Activated CD4-positive, alpha-beta T cell treated with anti-CD3 and anti-CD28 coated beads, Interleukin-2, Interleukin-4, amounts not matched to agents 100 ng/mL and 50 ng/mL, durations not matched to agents 16 hours and 8 hours (primary cell): ENCODE measurements at places on chromosomes 5 and 9.

DNA sequence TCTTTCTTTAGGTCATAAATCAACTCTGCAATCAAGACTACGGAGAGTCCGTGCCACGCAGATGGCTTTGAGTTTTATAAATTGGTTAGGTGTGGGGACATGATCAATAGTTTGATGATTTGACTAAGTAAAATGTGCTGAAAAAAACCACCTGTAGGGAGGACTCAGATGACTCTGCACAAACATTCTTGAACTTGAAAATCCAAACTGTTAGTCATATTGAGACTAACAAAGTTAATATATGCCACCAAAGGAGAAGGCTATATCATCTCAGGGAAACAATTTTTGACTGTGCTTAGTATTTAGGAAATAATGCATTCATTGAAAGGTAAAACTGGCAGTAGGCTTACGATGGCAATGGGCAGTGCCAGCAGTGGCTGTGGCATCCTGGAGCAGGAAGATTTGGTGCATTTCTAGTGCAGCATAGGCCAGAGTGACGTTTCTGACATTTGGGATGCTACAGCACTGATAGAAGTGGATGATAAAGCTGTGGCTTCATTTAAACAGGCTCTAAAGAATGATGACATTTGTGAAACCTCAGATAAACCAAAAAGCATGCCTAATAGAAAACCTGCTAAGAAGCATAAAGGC is 291.1 kb downstream of the MLLT3 start:
- peak; percentile 78 for DNase-seq

DNA sequence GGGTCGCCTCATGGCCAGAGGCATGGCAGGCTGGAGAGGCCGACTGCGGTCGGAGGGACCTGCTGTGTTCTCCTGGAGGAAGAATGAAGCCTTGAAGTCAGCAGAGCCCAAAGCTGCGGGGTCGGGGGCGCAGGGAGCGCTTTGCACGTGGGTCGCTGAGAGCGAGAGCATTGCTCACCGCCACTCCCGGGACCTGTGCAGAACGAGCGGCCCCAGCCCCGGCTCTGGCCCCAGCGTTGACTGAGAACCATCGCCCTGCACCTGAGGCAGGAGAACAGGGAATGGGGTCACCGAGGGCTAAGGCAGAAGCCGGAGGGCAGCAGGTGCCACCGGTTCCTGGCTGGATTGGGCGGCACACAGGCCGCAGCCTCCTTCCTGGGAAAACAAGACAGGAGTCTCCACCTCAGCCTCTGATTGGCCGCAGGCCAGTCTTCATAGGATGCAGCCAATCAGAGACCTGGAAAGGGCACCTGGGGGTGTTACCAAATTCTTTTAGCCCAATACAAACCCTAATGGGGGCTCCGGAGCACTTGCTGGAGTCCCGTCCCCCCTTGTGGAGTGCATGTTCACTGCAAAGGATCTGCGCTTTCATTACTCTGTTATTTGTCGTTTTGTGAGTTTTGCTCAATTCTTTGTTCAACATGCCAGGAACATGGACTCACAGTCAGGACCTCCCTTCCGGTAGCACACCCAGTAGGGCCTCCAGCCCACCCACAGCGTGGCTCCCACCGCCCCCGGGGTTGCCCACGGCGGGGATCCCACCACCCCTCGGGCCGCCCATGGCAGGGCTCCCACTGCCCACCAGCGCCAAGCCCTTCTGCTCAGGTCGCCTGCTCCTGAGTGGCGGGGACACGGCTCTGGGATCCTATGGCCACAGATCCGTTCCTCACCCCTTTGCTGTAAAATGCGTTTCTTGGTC is 24.7 kb upstream of the SLC6A19 start:
- DNase-seq, result no peak

DNA sequence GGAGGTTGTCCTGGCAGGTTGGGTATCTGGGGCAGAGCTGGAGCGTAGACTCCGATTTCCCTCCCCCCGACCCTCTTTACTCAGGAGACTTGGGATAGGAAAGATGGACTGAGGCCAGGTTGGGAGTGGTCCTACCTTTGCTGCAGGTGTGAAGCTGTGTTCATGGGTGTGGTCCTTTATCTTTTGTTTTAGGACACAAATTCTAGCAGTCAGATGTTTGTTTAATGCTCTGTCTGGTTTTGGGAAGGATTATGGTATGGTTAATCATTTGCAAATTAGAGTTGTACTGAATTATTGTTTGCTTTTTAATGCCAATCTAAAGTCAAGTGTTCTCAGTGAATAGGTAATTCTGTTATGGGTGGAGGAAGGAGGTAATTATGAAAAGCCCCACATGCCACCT is 14.1 kb upstream of the FAM120AOS start:
- no peak for DNase-seq

DNA sequence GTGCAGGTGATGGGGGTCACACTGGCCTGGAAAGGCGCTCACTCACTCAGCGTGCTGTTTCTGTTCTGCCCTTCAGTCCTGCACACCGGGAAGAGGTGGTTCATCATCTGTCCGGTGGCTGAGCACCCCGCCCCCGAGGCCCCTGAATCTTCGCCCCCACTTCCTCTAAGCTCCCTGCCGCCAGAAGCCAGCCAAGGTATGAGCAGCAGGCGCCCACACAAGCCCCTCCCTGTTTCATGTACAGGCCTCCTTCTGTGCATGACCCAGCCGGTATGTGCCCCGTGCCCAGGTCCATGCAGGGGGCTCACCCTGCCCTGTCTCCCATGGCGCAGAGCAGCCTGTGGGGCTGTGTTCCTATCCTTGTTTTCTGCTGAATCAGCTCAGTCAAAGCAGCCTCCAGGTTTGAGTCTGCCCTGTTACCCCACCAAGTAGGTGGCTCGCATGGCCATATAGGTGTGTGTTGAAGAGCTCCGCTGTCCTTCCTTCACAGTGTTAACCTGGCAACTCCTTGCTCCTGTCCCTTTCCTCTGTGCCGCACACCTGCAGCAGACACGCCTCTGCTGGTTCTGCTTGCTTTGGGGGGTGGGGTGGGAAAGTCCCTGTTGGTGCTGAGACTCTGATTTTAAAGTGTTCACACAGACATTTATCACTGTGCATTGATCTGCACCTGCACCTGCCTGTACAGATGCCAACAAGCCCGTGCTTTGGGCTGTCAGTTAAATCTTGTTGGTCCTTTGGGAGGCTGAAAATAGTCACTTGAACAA is 84.8 kb downstream of the WNK2 start:
- DNase-seq, result no peak

GRCh38 chr5:52856564-52856963 is 68.8 kb downstream of the ITGA1 start:
- DNase-seq, result no peak

DNA sequence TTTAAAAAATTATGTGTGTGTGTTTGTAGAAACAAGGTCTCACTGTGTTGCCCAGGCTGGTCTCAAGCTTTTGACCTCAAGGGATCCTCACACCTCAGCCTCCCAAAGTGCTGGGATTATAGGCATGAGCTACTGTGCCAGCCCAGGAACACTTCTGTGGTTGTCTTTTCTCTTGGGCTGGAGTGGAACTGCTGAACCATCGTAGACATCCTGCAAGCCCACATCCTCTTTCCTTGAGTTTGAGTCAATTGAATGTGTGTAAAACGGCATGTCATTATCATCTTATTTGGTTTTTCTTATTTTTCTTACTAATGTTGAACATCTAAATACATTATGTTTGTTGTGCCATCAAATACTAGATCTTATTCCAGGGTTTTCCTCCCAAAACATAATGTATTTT is 40.0 kb downstream of the EHMT1 start:
- DNase-seq, result no peak

DNA sequence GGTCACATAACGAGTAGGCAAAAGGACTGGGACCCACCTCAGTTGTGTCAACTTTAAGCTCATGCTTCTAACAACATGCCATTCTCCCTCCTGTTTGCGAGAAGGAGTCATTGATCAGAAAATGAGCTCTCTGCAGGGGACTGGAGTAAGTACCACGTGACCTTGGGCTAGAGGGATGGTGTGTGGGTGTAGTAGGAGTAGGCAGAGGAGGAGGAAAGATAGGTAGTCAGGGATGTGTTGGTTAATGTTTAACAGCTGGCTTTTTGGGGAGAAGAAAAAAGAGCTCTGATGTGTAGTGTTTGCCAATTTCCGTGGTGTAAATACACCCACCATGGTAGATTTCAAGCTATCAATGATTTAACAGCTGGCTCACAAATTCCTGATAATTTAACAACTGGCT is 160.3 kb upstream of the TBC1D2 start:
- no peak for DNase-seq

DNA sequence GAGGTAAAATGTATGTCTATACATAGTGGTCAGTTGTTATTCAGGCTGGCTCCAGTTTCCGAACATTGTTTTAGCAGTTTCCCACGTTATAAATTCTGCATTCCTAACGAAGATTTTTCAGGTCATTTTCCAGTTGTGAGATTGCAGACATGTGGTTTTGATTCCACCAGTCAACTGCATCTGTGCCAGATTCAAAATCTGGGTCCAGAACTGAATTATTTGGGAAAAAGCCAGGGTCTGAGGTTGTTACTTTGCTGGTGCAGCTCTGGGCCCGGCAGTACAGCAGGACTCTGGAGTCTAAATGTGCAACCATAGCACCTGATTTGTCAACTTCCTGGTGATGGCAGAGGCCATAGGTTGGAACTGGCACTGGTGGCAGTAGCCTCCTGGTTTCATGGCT is 105.7 kb upstream of the MEGF10 start:
- DNase-seq, result no peak

- DNase-seq, result peak; percentile 39
Measured at GRCh38 chr5:98769210-98769958, 4.1 kb upstream of the RGMB start.

- no peak for DNase-seq
Measured at GRCh38 chr9:13804532-13804931, 509.4 kb downstream of the NFIB start.

DNA sequence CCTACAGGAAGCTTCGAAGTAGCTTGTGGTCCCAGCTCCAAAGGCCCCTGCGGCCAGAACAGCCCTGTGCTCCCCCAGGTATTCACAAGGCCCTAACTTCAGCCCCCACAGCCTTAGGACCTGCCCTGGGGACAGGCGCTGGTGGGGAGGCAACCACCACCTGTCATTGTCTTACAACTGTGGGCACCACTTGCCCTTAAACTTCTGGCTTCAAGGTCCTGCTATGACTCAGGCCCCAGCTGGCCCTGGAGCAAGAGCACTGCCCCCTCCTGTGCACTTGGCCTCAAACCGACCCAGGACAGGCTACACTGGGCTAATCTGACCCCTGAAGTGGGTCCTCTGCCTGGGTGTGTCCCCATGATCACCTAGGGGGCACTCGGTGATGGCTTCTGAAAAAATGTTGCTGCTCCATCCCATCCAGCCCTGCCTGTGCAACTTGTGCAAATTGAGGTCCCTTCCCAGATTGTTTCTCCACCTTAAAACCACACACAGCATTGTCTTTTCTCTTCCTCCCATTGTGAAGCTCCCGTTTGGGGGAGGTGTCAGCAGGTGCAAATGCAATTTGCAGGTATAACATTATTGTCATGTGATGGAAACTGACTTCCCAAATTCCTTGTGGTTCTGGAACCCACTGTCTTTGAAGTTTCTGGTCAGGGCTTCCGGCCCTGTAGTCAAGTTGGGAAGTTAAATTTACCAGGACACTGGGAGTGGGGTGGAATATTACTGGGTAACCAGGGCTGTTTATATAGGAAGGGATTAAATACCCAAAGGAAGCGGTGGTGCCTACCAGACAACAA is 1.1 kb upstream of the PROB1 start:
- no peak for DNase-seq

DNA sequence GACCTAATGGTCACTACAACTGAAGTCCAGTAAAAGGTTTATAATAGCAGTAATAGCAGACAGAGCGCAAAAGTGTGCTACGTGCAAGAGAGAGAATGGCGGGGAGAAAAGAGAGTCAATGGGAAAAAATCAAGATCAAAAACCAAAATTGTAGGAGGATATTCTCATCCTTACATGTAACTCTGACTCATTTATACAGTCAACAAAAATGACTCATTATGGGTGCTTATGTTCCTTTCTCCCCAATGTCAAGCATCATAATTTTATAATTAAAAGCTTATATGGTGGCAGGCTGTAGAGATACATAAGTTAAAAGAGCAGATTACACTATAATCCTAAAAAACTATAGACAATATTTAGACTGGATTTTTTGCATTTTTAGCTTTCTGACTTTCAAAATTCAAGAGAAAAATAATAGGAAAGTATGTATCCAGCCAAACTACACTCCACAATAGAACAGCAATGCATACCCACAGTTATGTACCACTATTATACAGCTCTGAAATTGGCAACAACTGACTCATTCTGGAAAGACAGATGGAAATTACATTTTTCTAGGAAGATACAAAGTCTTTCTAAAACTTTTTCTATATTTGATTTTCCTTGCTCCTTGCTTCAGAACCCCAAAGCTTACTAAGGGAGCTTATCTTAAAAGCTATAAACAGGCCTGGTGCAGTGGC is 78.4 kb downstream of the PLPP1 start:
- DNase-seq, result peak; percentile 16

DNA sequence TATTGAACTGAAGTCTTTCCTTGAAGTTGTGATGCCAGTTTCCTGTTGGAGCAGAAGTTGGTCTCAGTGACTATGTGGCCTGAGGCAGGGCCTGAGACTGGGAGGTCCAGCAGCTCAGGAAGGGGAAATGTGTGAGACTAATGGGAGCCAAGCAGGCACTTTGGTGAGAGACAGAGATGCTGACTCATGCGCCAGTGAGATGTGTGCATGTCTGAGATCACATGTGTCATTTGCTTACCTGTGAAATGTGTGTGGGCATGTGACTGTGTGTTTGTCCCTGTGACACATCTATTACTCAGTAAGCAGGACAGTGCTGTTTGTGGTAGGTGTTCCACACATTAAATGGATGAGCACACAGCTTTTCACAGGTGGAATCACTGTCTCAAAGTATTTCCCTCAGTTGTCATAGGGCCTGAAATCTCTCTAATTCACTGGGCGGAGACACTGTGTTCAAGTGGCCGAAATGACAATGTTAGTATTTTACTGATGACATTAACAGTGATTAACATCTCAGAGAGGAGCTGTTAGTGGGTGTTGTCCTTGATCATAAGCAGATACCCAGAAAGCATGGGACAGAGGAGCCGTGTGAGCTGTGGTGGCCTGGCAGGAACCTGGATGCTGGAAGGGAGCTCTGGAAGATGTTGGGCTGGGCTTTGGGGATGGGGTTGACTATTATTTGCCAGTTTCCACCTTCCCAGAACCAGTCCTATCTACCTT is 7.4 kb downstream of the NPR2 start:
- peak; percentile 52 for DNase-seq

- DNase-seq, result no peak
Measured at GRCh38 chr5:145945620-145946111, 9.3 kb downstream of the SH3RF2 start.

DNA sequence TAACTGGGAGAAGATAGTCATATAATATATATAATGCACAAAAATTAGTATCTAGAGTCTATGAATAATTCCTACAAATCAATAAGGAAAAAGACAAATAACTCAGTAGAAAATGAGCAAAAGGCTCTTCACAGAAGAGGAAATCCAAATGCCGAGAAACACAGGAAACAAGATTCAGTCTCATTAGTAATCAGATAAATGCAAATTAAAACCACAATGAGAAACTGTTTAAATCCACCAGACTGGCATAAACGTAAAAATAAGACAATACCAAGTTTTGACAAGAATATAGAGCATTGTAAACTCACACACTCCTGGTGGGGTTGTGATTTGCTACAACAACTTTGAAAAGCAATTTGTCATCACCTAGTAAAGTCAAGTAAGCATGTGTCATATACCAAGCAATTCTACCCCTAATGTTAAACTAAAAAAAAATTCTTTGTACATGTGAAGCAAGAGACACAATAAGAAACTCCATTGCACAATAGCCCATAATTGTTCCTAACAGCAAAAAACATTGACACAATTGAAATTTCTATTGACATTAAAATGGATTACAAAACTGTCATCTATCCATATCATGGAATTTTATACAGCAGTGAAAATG is 21.0 kb upstream of the UBLCP1 start:
- no peak for DNase-seq

GRCh38 chr9:91897201-91897600 is 52.8 kb downstream of the ROR2 start:
- no peak for DNase-seq
